ENCODE measurements at places on chromosomes 16 and 17. TPM values are rescaled to one million over a fixed set of nuclear protein-coding genes. Genes with fewer than 3 reads are reported as not detected.

DNA sequence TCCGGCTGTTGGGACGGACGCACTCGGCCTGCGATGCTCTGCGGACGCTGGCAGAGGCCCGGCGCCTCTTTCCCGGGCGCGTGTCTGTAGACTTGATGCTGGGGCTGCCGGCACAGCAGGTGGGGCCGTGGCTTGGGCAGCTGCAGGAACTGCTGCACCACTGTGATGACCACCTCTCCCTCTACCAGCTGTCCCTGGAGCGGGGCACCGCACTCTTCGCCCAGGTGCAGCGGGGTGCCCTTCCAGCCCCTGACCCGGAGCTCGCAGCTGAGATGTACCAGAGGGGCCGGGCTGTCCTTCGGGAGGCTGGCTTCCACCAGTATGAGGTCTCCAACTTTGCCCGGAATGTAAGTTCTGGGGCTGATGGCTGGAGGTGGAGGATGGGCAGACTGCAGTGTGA lies 3.5 kb downstream of the RSAD1 start:
- no peak for DNase-seq

The PIK3R6 gene
- total RNA-seq: 0.50 TPM

DNA sequence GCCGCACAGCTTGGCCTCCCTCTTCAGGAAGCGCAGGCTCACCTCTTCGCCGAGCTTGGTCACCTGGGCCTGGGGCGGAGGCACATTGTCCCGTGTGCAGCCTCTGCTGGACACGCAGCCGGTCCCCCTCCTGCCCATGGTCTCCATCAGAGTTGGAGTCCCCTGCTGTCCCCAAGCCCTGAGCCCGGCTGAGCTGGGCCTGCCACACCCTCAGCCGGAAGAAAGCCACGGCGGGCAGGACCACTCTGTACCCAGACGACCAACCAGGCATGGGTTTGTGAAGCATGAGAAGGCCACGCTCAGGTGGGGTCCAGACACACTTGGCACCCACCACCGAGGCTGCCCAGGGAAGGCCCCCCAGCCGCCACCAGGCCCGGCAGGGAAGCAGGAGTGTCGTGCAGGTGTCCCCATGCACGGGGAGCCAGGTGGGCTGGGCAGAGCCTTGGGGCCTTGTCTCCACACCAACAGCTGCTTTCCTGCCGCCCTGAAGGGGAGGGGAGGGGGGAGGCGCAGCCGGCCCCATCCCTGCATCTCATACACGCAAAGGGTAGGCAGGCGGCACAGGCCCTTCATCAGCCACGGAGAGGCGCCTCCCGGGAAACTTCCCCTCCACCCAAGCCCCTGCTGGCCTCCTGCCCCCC lies 5.2 kb downstream of the CCDC154 start:
- no peak for DNase-seq

The IRF8 gene
- 11.3 TPM for total RNA-seq

The TBX4 gene
- not detected for total RNA-seq

The CDT1 gene
- total RNA-seq: 0.47 TPM

- no peak for DNase-seq
Observed at GRCh38 chr16:57502048-57502775, 15.9 kb upstream of the DOK4 start.

GRCh38 chr17:35841505-35841904 lies 27.2 kb downstream of the HEATR9 start:
- DNase-seq: no peak

DNA sequence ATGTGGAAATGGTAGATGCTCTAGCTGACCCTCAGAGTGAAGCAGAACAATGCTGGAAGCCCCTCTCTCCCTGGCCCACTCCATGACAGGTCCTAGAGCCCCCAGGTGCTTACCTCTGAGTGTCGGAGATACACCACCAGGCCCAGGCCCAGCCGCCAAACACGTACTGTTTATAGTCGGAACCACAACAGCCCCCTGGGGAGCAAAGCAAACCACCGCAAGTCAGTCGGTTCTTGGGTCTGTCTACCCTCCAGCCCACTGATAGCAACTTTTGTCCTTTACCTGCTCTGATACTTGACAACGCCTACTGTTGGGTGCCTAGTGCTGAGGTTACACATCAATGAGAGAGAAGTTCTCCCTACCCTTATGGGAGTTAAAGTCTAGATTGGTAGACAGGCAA lies 8.7 kb downstream of the FLOT2 start:
- DNase-seq: no peak

- no peak for DNase-seq
Observed at GRCh38 chr16:50151322-50151721, 1.8 kb upstream of the TENT4B start.

DNA sequence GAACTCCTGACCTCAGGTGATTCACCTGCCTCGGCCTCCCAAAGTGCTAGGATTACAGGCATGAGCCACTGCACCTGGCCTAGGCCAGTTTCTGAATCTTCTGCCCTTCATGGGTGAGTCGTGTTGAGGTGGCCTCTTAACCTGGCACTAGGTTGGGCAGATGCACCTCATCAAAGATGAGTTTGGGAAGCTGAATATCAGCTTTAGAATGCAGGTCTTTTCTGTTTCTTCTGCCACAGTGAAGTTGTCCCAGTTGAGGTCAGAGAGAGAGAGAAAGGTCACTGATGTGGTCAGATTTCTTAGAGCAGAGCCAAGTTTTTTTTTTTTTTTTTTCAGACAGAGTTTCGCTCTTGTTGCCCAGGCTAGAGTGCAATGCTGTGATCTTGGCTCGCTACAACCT lies 111.3 kb upstream of the WSCD1 start:
- DNase-seq: no peak

The TNFRSF17 gene
- total RNA-seq: not detected

- no peak for DNase-seq
Observed at GRCh38 chr17:31584438-31585279, 193.2 kb downstream of the RAB11FIP4 start.

- no peak for DNase-seq
Observed at GRCh38 chr17:41538565-41538991, 10.5 kb upstream of the KRT19 start.

GRCh38 chr16:75081179-75081859 lies 35.3 kb downstream of the LDHD start:
- no peak for DNase-seq

The SHBG gene
- total RNA-seq: not detected

DNA sequence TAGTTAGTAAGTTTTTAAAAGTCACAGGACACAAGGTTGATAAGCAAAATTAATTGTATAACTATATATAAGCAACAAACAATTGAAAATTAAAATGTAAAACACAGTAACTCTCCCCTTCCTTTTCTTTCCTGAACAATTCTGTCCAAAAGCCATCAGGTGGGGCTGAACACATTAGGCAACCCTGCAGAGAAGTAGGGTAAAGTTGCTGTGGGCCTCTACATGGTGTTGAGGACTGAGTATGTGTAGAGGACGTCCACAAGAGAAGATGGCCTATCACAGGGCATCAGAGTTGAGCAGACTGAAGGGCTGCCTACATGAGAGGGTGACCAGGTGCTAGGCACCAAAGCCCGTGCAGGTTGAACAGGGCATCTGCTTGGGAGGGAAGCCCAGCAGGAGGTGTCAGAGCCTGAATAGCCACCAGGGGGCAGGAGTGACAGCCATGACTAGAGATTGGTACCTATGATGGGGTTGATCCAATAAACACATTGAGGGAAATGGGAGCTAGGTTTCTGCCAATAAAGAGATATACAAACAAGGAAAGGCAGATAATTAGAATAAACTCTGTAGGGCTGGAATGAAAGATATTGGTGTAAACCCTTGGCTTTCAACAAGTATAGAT lies 415.1 kb downstream of the NPIPA8 start:
- peak; percentile 19 for DNase-seq

The MPV17L gene
- total RNA-seq: not detected

The KRT24 gene
- total RNA-seq: not detected

DNA sequence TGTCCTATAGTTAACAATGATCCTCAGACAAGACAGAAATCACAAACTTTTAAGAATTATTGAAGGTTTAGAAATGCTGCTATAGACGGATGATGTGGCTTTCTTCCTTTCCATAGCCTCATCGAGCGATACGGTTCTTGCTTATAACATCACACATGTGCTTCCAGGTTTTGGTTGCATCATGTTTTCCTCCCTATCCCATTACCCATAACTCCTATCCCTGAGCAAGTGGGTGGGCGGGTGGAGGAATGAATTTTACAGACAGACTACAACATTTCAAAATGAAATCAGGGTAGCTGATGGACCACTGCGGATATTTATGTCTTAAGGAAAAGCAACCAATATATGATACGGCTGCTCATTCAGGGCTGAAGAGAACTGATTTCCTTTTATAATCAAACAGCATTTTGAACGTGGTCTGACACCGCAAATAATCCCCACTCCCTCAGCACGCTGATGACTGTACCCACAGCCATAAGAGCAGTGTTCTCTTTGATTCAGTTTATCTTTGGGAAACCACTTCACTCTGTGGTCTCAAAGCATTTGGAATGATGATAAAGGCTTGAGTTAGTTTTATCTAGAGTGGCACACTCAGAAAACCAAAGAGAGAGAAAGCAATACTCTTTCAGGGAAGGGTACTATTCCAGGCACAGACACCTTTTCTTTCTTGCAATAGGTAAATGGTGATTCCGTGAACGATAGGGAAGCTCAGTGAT lies 4.6 kb upstream of the AKTIP start:
- no peak for DNase-seq

- DNase-seq: no peak
Observed at GRCh38 chr16:7315813-7316212, 16.8 kb upstream of the RBFOX1 start.

GRCh38 chr16:68367030-68367429 lies 56.2 kb downstream of the PRMT7 start:
- DNase-seq: peak; percentile 28

DNA sequence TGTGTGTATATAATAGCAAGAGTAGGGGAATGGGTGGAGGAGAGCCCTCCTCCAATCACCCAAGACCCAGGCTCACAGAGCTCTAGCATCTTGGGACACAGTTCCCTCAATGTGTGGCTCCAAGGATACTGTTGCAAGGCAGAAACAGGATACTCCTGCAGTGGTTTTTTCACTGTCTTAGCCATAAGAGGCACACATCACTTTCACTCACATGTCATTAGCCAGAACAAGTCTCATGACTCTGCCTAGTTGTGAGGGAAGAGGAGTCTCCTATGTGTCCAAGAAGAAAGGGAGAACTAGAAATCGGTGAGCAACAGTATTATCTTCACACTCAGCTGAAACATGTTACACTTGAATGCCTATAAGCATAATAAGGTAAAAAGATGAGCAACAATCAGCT lies 11.1 kb upstream of the NUDT7 start:
- no peak for DNase-seq

The MYOCD gene
- total RNA-seq: not detected

- no peak for DNase-seq
Observed at GRCh38 chr16:10646581-10647263, 48.0 kb downstream of the TEKT5 start.

- no peak for DNase-seq
Observed at GRCh38 chr17:32914181-32914580, 13.8 kb upstream of the TMEM98 start.

- peak; percentile 85 for DNase-seq
Observed at GRCh38 chr16:11297492-11298142, 16.5 kb upstream of the PRM1 start.

- DNase-seq: no peak
Observed at GRCh38 chr16:68155425-68155824, 70.3 kb downstream of the NFATC3 start.

- no peak for DNase-seq
Observed at GRCh38 chr17:47159315-47159714, 29.8 kb downstream of the CDC27 start.

DNA sequence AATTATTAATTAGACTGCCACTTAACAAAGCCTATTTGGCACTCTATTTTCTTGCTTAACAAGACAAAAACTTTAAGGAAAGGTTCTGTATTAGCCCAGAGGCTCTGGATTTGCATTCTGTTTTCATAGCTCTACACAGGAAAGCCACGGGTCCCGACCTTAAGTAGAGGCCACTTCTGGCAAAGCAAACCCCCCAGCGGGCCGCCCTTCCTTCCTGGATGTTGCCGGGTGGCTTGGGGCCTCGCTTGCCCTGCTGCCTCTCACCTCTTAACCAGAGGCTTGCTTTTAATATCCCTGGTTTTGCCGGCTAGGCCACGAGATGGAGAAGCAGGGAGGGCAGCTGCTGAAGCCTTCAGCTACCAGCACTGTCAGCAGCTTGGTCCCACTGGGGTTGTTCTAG lies 4.4 kb downstream of the RTN4RL1 start:
- no peak for DNase-seq

DNA sequence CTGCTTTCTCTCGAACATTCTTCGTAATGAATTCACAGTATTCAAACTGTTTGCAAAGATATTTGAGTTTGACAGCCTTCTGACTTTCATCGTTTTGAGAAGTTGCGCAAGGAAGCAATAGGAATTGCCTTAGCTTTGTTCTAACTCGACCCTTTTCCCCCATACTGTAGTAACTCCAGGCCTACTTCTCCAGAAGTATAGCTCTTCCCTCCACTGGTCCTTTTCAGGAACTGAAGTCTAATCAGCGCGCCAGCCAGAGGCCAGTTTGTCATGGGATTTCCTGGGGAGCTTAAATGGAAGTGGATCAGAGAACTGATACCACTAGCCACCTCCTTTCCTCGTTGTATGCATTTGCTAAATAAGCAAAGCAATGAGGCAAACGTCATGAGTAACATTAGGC lies 27.9 kb downstream of the CDR2 start:
- DNase-seq: no peak

DNA sequence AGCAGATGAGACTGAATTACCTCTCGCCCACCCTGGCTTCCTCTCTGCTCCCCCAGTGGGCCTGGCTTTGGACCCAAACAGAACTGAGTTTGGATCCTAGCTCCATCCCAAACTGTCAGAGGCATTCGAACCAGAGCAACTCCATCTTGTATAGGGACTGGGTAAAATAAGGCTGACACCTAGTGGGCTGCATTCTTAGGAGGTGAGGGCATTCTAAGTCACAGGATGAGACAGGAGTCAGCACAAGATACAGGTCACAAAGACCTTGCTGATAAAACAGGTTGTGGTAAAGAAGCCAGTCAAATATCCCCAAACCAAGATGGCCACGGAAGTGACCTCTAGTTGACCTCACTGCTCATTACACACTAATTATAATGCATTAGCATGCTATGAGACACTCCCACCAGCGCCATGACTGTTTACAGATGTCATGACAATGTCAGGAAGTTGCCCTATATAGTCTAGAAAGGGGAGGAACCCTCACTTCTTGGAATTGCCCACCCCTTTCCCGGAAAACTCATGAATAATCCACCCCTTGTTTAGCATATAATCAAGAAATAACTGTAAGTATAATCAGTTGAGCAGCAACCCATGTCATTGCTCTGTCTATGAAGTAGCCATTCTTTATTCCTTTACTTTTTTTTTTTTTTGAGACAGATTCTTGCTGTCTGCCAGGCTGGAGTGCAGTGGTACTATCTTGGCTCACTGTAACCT lies 44.4 kb downstream of the LYRM1 start:
- DNase-seq: peak; percentile 9
